ENCODE measurements at places on chromosomes 7 and 10. TPM values are rescaled to one million over a fixed set of nuclear protein-coding genes. Genes with fewer than 3 reads are reported as not detected.

DNA sequence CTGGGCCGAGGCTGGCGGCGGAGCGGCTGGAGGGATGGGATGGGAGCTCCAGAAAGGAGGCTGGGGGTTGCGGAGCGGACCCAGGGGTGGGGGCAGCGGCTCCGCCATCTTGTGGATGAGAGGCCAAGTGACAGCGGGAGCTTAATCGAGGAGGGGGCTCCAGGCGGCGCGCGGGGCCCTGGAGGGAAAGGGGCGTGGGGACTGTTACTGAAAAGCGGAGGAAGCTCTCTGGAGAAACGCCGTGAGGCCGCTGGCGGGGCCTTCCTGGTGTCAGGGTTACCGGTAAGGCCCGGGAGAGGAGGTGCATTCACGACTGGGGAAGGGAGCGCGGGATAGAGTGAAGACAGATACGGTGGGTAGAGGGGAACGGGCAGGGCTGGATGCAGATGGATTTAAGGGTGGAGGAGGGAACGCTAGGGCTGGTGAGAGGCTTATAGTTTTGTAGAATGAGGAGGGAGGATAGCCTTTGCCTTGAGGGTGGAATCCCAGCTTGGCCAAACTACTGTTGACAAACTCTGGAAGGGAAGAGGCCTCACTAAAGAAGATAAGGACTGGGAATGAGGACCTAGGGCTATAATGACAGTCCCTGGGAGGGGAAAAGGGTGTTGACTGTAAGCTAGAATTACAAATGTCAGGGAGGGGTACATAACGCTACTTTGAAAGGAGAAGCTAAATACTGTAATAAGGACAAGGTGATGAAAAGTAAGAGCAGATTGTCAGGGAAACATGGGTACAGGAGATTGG is 535 bp downstream of the BTRC start:
- DNase-seq: peak; percentile 29

Gene HOGA1
- 0.35 TPM for polyA plus RNA-seq

- DNase-seq: no peak
These were observed 78.0 kb downstream of the COL13A1 start for GRCh38 chr10:69879634-69880257.

DNA sequence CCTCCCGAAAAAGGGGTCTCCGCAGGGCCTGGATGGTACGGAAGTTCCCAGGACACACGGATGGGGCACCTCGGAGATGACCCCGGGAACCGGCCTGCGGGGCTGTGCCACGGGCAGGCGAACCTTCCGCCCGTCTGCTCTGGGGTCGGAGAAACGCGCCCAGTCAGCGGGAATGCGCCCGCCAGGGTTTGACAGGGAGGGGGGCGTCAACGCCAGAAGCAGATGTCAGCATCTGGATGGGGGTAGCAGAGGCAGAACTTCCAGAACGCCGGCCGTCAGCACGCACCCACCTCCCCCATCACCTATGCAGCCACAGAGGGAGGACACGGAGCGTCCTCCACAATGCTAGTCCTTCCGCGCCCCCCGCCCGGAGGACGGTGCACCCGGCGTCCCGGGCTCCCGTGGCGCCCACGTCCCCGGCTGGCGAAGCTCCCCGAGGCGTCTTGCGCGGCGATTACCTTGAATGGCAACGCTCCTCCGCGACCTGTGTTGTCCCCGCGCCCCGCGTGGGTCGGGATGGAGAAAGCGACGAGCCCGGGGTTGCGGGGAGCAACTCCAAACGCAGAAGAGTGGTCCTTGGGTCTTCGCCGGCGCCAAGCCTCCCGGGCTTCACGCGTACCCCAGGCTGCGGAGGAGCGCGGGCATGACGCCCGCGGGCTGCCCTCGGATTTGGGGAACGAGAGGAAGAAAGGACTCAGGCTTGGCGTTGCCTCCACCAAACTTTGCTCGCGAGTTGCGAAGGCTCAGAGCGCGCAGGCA is 561 bp downstream of the FGFR2 start:
- DNase-seq: no peak

DNA sequence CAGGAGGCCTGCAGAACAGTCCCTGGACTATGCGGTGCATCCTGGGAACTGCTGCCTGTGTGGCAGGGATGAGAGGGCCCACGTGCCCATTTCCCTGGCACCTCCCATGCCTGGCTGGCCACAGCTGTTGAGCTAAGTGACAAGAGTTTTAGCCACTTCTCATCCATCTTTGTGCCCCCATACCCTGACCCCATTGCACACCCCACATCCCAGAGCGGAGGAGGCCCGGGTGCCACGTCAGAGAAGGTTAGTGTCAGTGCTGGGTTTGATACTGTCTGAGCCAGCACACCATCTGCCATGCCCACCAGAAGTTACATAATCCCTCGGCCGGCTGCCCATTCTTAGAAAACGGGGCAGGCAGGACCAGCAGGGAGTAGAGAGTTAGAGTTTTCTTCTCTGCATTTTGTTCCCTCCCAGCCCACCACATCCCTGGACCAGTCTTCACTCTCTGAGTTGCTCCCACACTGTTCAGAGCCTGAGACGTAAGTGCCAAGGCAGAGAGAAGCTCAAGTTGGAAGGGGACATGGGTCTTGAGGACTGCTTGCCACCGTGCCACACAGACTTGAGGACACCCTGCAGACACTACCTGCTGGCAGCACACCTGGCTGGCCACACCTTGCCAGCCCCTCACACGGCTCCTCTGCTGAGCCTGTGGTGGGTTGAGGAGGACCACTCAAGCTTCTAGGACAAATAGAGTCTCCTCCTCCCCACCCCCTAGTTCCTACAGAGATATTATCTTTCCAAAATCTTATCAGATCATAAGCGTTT is 13.1 kb downstream of the UNC5B start:
- no peak for DNase-seq

GRCh38 chr7:1666317-1666822 is 3.7 kb upstream of the ELFN1 start:
- DNase-seq: no peak

Gene PNLIPRP1
- polyA plus RNA-seq: 0.11 TPM

GRCh38 chr10:5573968-5574641 is 49.3 kb downstream of the CALML3 start:
- DNase-seq: no peak

DNA sequence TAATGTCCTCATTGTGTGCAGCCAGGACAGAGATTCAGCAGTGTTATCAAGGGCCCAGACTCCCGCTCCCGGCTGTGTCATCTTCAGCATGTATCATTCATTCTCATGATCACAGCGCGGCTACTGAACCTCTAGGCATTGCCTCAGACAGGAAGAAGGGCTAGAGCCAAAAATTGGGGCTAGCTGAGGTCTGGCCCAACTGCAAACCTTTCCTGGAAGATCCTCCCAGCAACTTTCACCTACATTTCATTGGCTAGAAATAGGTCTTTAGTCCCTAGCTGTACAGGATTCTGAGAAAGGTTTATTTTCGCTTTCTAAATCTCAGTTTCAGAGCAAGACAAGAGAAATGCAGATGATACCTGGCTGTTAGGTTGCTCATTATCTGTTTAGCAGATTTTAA is 81.9 kb downstream of the CREM start:
- no peak for DNase-seq

Gene BUB3
- polyA plus RNA-seq: 69.8 TPM

Gene VAX1
- not detected for polyA plus RNA-seq

DNA sequence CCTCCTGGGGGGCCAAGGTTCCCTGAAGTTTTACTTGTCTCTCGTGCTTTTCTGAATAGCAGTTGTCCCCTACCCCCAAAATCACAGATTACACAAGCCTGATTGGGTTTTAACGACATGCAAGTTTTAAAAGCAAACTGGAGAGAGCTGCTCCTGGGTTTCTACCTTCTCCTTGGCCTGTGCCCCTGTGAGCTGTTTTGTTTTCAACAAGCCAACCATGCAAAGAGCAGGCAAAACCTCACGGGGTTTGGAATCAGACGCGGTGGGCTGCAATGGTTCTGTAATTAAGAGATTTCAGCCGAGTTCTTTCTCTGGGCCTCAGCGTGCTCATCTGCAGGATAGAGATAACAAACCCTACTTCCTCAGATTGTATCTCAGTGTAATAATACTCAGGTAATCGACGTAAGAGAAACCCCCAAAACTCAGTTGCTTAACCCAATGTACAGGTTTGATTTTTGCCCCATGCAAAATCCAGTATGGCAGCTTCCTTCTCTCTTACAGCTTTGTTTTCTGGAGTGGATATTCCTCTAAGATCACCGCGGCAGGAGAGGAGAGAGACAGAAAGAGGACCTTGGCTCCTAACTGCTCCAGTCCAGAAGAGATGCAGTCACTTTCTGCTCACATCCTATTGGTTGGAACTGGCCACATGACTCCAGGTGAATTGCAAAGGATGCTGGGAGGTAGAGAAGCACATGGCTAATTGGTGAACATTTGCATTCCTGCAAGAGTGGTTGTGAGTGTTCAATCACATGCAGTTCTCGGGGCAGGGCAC is 42.0 kb downstream of the MYL10 start:
- no peak for DNase-seq

GRCh38 chr10:71840958-71841335 is 10.1 kb downstream of the PSAP start:
- DNase-seq: no peak

DNA sequence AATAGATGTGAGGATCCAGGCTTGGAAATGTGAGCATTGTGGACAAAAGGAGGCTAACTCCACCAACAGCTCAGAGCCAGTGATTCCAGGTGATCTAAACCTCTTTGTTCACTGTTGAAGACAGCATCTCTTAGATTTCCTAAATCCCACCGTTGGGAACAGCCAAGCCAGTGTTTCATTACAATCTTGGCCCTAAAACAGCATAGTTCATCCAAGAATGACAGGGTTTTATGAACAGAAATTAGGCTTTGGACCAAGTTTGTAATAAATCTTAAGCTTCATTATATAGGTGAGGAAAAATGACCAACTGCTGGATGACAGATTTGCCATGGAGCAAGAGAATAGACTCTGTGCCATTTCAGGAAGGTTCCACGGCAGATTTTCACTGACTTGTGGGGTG is 65.8 kb downstream of the MTURN start:
- no peak for DNase-seq

DNA sequence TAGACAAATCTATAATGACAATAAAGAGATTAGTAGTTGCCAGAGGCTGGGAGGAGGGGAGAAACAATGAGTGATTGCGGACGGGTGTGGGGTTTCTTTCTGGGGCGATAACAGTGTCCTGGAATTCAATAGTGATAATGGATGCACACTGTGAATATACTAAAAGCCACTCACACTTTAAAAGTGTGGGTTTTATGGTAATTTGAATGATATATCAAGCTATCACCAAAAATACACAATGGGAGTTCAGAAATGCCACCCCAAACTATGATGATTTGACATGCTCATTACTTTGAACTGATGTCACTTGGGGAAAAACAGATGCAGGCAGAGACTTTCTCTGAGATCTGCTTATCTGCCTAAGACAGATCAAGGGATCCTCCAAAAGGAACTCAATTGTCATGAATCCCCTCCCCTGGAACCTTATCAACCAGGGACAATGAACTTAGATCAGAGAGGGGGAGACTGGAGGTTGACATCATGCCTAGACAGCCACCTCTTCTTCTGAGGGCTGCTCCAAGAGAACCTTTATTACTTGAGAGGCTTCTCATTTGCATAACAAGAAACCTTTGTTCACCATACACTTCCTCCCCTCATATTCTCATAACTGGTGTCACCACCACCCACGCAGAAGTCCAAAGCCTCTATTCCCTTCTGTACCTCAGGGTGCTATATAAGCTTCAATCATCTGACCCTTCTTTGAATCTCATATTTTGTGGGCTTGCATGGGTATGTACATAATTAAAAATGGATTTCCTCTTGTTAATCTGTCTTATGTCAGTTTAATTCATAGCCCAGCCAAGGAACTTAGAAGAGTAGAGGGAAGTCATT is 14.8 kb upstream of the ZC3HAV1 start:
- DNase-seq: no peak

Gene AQP1
- 394 TPM for polyA plus RNA-seq

DNA sequence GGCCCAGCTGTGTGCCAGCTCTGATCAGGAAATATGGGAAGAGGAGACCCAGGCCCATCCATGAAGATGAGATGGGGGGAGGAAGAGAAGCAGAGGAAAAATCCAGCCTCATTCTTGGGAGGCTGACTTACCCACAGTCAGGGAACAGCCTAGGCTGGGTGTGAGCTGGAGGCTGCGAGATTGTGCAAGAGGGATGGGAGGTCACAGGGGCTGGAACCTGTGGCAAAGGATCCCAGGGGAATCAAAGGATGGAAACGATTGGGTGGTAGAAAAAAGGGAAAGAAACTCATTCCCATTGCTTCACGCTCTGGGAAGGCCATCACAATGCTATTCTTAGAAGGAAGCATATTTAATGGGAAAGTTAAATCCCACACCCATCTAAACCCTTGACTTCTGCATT is 26.7 kb upstream of the CRHR2 start:
- DNase-seq: no peak

- no peak for DNase-seq
These were observed 21.4 kb downstream of the LAT2 start for GRCh38 chr7:74231232-74231590.

- no peak for DNase-seq
These were observed 14.0 kb upstream of the NUB1 start for GRCh38 chr7:151327659-151328058.

Gene CRPPA
- polyA plus RNA-seq: 0.99 TPM

Gene PWWP2B
- polyA plus RNA-seq: 16.6 TPM

DNA sequence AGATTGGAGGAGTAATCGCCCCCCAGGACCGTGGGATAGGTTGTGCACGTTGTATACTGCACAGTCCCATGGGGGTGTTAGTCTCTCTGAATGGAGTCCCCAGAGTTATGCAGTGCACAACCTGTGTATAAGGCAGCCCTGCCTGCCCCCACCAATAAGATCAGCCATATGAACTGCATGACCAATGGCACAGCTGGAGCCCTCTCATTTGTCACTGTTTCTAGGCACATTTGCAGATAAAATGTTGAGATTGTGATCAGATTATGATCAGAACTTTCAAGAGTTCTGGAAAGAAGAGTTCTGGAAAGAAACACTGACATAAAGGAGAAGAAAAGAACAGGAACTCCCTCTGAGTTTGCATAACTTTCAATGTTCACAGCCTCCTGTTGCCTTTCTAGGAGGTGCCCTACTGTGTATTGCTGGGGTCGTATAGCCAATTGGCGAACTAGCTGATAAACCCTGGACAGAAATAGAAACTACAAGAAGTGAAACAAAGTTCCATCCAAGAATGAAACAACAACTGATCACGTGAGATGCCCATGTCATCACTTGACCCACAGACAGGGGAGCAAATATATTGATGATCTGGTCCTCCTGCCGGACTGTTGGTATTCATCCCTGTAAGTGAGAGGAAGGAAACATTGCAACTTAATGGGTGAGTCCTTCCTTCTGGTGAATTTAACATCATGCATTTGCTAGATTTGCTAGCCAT is 49.6 kb upstream of the TOMM7 start:
- no peak for DNase-seq

- no peak for DNase-seq
These were observed 649 bp downstream of the IDE start for GRCh38 chr10:92573091-92573797.
